ENCODE measurements at places on chromosomes 13 and 19. TPM values are rescaled to one million over a fixed set of nuclear protein-coding genes. Genes with fewer than 3 reads are reported as not detected.

DNA sequence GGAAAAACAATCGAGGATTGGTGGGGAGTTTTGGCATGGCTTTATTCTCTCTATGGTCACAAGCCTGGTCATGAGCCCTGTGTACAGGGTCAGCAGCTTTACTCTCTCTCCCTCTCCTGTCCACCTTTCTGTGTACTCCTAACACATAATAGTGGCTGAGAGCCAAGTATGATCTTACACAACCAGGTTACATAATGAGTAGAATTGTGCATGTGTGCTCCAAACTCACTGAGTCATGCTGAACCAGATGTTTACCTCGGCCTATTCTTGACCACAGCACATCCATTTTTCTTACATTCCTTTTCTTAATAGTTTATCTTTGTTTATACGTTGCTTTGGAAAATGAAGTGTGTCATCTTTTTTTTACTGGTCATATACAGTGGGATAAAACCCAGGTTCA, 53.1 kb downstream of the ZNF254 start:
- DNase-seq = peak; percentile 80
- H3K36me3 ChIP-seq = no peaks in the 10 kb centered on the region
- H3K4me1 ChIP-seq = no peaks in the 10 kb centered on the region
- no peak overlapping the region for H3K4me3 ChIP-seq
- no peaks in the 10 kb centered on the region for H3K27me3 ChIP-seq

The CGB1 gene
- total RNA-seq = not detected

DNA sequence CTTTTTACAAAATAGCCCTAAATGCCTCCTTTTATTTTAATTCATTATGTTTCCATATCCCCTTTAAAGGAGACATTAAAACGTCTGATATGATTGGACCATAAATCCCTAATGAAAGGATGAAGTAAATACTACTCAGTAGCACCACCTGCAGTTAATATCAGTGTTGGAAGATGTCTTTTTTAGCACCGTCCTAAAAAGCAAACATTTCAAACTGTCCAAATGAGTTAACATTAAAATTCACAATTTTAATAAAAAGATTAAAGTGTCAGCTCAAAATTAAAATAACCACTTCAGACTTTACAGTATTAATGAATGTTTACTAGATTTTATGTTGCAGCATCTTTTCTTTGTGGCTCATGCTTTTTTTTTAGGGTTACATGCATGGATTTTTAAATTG, 12.3 kb downstream of the ZNF507 start:
- no peak overlapping the region for H3K27ac ChIP-seq
- DNase-seq = no peak
- peaks cover 2% of the 10 kb centered on the region for H3K4me1 ChIP-seq
- no peaks in the 10 kb centered on the region for H3K27me3 ChIP-seq
- peaks cover 75% of the 10 kb centered on the region for H3K36me3 ChIP-seq

- peak overlapping the region; percentile 89 for H3K27ac ChIP-seq
- peak; percentile 94 for DNase-seq
- peaks cover 9% of the 10 kb centered on the region for H3K4me1 ChIP-seq
- H3K36me3 ChIP-seq = peaks cover 40% of the 10 kb centered on the region
- no peaks in the 10 kb centered on the region for H3K27me3 ChIP-seq
Measured at GRCh38 chr19:2478278-2478755, 2.4 kb downstream of the GADD45B start.

- H3K27me3 ChIP-seq = no peaks in the 10 kb centered on the region
- no peak overlapping the region for H3K27ac ChIP-seq
- H3K4me1 ChIP-seq = no peaks in the 10 kb centered on the region
- H3K36me3 ChIP-seq = no peaks in the 10 kb centered on the region
Measured at GRCh38 chr19:39053276-39054090, 21.1 kb upstream of the FBXO27 start.

DNA sequence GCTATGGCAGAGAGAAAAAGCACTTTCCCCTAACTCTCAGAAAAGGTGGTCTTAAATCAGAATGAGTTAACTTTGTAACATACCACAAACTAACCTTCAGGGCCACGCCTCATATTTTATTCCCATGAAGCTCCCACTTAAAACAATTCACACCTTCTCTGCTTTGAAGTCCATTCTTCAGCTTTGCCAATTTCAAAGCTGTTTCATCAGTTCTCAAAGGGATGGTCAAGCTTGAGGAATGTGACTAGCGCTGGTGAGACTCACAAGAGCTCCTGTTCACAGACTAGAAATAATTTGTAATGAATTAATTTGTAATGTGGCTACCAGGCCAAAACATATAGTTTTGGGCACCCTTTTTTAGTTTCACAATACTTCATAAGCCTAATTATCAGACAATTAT, 68.2 kb downstream of the STK24 start:
- peak; percentile 70 for DNase-seq
- peaks cover 62% of the 10 kb centered on the region for H3K4me1 ChIP-seq
- H3K27ac ChIP-seq = peak overlapping the region; percentile 87
- no peaks in the 10 kb centered on the region for H3K27me3 ChIP-seq
- peak overlapping the region; percentile 4 for H3K4me3 ChIP-seq

DNA sequence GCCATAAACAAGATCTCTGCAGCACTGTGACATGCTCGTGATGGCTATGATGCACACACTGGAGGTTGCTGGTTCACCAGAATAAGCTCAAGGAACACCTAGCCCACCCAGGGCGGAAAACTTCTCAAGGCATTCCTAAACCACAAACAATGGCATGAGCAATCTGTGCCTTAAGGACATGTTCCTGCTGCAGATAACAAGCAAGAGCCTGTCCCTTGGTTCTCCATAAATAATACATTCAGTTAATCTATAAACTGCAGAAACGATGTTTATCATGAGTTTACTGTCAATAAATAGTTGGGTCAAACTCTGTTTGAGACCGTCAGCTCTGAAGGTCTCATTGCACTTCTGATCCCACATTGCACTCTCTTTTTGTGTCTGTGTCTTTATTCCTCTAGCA, 18.6 kb upstream of the ZNF266 start:
- H3K27ac ChIP-seq = no peak overlapping the region
- DNase-seq = no peak
- H3K4me1 ChIP-seq = no peaks in the 10 kb centered on the region
- H3K4me3 ChIP-seq = no peak overlapping the region
- no peaks in the 10 kb centered on the region for H3K36me3 ChIP-seq
